Lower leg skin (tissue), 4 donors: ENCODE measurements at places on chromosomes 2 and 18. TPM values are rescaled to one million over a fixed set of nuclear protein-coding genes. Genes with fewer than 3 reads are reported as not detected.

The MARCHF4 gene
- total RNA-seq = not detected

The CYTIP gene
- 8.3 TPM for total RNA-seq

DNA sequence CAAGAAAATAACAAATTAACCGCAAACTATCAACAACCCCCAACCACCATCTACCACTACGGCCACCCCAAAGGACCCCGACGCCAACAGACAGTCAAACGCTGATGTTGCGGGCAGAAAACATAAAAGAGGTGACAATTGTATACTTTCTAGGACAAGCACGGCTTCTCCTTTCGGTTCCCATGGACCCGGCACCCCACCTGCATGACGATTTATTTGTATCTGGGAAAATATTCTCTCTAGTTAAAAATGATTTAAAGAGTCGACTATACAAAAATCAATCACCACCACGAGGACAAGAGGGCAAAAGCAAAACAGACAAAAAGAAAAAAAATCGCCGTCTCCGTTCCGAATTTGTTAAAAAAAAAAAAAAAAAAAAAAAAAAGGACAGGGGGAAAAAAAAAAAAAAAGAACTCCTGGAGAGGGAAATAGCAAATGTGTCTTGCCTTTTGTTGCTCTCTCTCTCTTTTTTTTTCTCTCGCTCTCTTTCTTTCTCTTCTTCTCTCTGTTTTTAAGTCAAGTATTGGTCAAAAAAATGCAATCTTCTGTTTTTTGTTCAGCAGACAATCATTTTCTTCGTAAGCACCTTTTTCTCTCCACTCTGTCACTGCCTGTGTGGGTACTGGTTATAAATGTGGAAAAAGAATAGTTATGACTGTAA lies 3.6 kb downstream of the SIX3 start:
- DNase-seq = no peak

The SPDYA gene
- 0.42 TPM for total RNA-seq

GRCh38 chr2:232386740-232387450 lies 8.3 kb downstream of the ALPP start:
- no peak for DNase-seq

DNA sequence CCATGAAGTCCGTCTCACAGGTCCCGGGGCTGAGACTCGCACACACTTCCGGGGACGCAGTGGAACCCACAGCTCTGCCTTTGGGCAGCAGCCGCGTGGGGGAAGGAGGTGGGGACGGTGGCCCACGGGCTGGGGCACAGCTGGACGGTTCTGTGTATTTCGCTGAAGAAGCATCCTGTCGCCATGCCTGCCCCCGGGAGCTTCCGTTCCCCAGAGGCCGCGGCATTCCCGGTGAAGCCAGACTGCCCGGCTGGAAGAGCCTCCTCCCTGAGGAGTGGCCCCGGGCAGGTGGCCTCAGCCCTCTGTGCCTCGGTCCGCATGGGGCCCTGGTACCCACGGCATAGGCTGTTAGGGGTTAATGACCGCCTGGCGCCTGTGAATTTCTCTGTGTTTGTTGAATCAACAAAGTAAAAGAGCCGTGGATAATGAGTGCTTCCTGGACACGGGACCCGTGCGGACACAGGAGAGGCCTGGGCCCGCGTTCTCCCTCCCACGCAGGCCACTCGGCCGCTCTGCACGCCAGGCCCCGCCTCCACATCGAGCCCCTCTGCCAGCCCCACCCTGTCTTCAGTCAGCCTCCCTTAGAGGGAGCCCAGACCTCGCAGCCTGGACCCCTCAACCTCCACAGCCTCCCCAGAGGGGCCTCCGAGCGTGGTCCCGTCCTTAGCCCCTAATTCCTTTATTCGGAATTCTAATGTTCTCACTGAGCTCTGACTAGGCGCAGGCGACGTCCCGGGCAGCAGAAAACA lies 51.0 kb downstream of the KCNG2 start:
- no peak for DNase-seq

The ZNF385B gene
- total RNA-seq = not detected

- DNase-seq = no peak
Observed at GRCh38 chr18:62371436-62371835, 46.3 kb downstream of the TNFRSF11A start.

GRCh38 chr2:189849550-189849949 lies 65.3 kb downstream of the PMS1 start:
- DNase-seq = no peak

DNA sequence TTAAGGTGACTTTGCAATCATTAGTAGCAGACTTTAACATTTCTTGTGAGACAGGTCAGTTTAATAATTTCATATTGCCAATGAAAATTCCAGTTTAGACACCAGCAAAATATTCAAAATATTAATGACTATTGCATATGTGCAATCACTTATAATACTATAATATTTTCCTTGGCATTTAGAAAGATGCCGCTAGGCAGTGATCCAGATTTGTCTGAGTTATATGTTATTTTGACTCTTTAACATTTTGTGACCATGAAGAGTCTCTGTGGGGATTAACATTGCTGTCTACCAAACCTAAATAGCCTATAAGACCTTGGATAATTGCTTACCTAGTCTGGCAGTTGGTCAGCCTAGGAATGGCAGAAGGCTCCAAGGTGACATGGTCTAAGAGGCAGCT lies 389.6 kb downstream of the THSD7B start:
- no peak for DNase-seq

The ADGRF3 gene
- 0.25 TPM for total RNA-seq

GRCh38 chr2:73156539-73157124 lies 43.9 kb upstream of the RAB11FIP5 start:
- DNase-seq = peak; percentile 94

DNA sequence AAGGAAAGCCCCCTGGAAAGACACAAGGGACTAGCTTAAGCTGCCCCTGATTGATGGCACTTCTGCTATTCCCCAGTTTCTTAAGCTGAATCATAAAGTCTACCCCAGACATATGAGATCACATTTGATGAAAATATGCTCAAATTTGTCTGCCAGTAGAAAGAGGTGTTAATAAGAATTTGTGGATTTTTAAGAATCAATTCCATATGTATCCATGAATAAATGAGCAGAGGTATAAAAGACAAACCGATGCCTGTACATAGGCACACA lies 119.9 kb downstream of the CCBE1 start:
- DNase-seq = no peak

DNA sequence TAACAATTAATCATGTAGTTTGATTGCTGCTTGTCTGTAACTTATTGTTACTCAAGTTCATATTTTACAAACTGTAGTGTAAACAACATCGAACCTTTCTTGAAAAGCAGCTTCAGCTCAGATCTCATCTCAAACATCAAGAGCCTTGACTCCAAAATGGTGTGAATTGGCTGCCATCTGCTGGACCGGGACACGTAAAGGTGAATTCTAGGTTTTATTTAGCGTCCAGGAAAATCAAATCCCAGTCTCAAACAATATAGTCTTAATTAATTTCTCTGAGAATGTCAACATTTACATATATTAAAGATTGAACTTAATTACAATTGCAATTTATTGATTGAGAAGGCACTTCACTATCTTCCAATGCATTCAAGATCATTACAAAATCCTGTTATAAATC lies 453.0 kb downstream of the GALR1 start:
- no peak for DNase-seq

The SERPINB5 gene
- total RNA-seq = 327 TPM

DNA sequence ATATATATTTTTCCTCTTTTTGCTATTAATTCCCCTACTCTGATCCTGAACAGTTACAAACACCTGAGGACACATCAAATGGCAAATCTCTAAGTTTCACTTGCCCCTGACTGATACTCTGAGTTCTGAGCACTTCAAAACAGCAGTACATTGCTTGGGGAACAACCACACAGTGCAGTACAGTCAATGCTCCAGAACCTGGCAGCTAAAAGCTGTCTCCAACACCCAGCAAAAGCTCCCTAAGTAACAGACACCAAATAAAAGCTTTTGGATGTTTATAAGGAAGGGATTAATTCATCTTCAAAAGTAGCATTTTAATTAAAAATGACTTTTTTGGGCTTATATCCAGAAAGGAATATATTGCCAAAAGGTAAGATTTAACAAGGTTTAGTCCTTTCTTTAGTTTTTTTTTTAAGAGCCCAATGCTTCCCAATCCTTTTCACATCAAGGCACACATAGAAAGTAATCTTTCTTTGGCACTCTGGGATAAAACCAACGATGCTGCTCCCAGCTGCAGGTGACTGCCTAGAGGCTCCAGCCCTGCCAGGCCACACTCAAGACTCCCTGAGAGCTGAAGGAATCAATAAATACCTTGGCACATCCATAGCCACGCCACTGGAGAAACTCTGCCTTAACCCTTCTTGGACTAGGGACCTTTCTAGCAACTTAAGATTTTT lies 164.9 kb upstream of the ZFP36L2 start:
- DNase-seq = no peak

DNA sequence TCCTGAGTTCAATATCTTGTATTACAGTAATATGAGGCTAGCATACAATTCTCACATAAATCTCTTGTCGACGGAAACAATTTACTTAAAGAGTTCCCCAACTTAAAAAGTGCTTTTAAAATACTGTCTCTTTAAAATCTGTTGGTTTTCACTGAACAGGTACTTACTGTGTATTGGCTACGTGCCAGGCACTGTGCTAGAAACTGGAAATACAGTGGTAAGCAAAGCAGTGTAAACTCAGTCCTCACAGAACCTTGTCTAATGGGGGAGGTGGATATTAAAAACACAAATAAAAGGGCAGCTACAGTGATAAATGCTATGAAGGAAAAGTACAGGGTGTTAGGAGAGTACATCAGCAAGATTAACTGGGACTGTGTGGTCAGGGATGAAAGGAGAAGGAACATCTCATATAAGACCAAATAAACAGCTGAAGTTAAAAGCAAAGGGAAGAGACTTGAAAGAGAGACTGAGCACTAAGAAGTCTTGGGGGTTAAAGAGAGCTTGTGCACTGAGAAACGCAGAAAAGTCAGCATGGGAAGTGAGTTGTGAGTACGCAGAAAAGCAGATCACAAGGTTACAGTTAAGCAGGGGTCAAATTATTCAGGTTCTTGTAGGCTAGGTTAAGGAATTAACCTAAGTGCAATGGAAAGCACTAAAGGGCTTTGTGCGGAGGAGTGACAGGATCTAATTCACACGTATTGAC lies 52.5 kb downstream of the USP40 start:
- DNase-seq = no peak

GRCh38 chr2:60644951-60645350 lies 91.5 kb upstream of the BCL11A start:
- no peak for DNase-seq

DNA sequence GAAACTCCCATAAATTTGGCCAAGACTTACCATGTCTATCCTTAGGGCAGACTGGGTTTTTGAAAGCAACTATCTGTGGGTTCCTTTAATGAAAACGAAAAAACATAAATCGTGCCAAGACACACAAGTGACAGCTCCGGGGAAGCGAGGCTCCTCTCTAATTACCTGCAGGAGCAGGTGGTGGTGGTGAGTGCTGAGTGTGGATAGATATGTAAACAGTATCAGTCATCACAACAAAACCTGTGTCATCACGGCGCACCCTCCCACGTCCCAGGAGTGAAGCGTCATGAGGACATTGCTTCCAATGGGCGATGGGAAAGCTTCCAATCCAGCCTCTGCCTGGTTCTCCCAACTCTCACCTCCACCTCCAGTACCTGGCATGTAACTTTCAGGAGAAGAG lies 31.3 kb downstream of the ACKR3 start:
- DNase-seq = no peak

The ADAM17 gene
- total RNA-seq = 23.0 TPM

DNA sequence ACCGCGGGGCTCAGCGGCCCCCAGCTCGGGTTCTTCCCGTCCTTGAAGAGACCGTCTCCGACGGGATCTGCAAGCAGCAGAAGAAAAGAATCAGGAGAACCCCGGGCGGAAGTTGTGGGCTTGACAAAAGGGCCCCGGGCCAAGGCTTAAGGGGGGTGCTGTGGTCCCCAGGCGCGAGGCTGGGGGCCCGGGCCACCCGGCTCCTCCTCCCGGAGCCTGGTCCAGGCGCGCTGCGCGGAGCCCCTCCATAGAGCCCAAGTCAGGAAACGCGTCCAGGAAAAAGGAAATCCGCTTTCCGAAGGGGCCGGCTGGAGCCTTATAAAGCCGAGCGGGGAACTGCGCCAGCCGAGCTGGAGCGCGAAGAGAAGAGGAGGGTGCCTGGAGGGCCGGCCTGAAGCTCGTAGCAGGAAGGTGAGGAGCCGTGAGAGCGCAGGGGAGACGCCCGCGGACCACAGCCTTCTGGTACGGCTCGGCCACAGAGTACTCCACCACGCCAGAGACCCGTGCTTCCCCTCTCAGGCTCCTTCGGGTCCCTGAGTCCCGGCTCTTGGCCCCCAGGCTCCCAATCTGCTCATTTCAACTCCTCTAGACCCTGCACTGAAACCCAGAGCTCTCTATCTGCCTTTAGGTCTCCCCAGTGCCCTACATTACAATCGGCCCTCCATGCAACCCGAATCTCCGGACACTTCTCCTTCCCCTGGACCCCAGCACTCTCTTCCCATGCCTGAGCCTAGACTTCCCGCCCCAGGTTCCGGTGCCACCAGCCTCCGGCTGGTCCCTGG lies 554 bp downstream of the FEV start:
- DNase-seq = no peak

DNA sequence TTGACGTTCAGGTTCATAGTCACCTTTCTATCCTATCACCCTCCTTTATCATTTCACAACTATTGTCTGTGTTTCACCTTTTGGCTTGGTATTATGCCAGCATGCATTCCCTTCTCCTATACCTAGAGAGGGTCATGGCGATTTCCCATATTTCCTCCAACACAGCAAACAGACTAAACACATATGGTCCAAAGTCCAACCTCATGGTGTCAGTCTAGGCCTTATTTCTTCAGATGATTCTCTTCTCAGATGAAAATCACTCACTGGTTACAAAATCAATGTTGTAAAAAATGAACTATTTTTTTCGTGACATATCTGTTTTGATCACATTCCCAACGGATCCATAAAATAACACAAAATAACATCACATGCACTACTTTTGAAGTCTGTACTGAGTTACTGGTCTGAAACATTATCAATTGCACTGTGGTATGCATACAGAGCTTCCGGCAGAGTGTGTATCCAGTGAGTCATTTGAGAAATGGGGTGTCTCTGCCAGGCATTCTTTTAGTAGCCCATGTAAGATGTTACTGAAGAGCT lies 204.8 kb upstream of the GALNT5 start:
- DNase-seq = peak; percentile 20

The TTN gene
- total RNA-seq = 0.69 TPM

The CCDC141 gene
- total RNA-seq = not detected

DNA sequence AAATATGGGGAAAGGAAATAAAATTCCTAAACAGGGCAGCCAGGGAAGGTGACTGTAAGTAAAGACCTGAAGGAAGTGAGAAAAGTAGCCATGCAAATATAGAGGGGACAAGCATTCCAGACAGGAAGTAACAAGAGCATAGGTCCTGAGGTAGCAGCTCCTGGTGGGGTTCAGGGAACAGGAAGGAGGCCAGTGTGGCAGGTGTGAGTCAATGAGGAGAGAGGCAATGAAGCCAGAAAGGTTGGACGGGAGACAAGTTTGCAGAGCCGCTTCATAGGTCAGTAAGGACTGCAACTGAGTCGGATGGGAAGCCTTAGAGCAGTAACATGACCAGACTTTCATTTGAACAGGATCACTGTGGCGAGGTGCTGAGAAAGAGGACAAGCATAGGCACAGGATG lies 150.9 kb downstream of the METTL4 start:
- DNase-seq = no peak

- DNase-seq = peak; percentile 69
Observed at GRCh38 chr2:28613633-28614501, 118.0 kb downstream of the PLB1 start.
